ENCODE measurements at places on chromosomes 7 and 10.

- no peak for DNase-seq
Measured at GRCh38 chr7:4820405-4820966, 41.3 kb downstream of the PAPOLB start.

DNA sequence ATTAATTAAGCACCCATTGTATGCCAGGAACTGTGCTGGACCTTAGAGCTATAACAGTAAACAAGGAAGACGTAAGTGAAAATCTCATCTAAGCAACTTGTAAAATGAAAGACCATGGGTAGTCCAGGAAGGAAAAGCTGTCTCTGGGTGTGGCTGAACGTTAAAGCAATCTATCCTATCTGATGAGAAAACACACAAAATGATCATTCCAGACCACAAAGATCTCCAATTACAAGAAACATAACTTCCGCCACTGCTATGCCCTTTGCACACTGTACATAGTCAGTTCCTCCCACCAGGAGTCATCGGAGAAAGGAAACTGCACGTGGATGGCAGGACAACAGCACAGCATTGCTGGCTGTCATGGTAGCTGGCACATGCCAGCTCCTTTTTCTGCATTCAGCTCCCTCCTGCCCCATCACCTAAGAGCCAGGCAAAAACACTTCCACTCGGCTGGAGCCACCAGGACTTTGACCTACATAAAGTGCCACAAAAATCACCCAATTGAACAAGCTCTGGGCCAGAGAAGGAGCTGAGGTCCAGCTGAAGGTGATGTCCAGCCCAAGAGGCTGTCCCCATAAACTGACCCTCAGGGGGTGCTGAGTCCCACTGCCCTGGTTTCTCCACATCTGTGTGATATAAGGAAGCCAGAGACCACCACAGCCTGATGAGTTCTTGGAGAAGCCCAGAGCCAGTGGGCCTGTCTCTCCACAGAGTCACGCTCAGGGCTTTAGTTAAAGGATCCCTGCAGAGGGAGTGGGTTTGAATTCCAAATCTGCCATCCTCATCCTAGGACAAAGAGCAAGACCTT lies 56.4 kb downstream of the STEAP1B start:
- DNase-seq: no peak

- DNase-seq: no peak
Measured at GRCh38 chr10:111204838-111205237, 128.0 kb downstream of the ADRA2A start.

DNA sequence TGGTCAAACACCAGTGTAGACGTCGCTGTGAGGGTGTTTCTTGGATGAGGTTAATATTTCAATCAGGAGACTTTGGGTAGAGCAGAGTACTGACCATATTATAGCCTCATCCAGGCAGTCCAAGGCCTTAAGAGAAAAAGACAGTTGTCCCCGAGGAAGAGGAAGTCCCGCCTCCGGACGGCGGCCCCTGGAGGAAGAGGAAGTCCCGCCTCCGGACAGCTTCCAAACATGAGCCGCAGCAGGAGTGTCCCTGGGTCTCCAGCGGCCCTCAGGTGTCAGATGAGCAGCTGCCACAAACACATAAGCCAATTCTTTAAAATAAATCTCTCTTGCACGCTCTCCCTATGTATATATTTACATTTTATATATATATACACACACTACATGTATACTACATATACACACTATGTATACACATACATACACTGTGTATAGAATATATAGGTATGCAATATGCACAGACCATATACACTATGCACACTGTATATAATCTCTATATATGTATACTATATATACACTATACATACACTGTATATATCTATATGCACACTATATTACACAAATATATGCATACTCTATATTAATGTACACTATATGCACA lies 37.5 kb downstream of the PWWP2B start:
- peak; percentile 69 for DNase-seq

- DNase-seq: no peak
Measured at GRCh38 chr7:19248115-19248514, 102.9 kb upstream of the FERD3L start.

DNA sequence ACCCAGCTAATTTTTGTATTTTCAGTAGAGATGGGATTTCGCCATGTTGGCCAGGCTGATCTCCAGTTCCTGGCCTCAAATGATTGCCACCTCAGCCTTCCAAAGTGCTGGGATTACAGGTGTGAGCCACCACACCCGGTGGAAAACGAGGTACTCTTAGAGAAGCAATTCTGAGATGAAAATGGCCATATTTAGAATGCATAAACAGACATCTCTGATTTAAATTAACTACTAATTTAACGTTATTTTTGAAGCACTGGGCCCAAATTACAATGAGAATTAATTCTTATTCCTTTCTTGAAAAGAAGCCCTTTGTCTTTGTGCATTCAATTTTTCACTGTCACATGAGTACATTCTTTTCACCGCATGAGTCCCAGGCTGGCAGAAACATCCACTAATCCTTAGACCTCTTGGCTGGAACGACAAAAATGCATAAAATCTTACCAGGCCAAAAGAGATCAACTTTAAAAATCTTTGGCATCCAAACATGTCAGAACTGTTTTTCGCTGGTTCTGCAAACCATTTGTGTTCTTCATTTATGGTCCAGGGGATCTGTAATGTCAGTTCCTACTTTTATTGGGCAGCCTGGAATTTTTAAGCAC lies 60.1 kb upstream of the CAPZA2 start:
- DNase-seq: no peak

DNA sequence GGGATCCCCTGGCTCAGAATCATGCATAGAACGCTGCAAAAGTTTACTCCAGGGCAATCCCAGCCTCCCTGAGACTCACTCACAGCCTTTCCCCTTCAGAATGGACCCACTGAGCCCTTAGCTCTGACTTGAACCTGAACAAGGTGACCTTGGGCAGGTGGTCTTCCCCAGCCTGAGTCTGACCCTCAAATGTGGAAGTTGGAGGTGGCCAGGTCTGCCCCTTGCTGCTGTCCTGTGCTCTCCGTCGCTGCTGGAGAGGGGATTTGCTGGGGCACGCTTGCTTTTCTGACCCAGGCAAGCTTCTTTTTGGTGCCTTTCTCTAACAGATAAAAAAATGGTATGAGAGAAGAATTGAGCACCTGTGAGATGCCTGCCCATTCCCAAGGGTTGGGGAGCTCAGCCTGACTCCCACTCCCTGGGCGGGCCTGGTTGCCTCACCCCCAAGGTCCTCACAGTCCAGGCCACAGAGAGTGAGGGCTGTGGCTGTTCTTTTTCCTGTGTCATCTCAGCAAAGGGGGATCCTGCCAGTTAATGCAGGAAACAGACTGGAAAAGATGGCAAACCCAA lies 46.6 kb upstream of the IGFBP3 start:
- DNase-seq: no peak

DNA sequence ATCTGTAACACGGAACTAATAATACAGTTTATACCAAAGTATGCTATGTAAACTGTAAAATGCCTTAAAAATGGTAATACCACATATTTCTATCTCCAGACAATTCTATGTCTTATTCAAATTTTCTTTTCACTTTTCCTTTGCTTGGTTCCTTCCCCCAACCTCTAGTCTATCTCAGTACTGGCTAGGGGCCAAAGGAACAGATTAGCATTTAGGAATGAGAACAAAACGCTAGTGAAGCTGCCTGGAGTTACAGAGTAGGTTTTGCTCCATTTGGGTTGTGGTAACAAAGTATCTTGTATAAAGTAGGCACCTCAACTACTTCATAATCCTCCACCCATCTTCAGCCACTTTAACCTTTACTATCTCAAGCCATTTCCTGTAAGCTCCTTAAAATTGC lies 94.1 kb downstream of the HBP1 start:
- DNase-seq: no peak

DNA sequence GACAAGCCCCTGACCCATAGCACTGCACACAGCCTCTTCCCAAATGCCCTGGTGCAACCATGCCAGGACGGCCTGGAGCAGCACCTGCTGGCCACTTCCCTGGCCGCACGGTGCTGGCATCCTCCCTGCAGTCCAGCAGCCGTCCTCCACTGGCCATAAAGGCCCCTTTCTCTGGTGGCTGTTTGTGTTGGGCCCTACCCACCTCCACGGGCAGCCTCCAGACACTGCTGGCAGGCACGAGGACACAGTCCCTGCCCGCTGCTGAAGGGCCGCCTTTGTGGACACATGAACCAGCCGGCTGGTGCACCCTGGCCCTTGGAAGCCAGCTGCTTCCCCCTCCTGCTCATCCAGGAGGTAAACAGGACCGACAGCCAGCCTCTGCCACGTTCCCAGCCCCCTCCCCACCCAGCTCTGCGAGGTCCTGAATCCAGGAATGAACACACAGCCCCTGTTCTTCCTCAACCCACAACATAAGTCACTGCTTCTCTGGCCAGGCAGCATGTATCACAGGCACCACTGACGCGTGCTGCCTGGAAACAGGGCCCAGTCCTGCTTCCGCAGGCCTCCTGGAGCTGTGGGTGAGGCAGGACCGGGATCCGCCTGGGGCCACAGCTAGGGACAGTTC lies 43.8 kb downstream of the SPOCK2 start:
- DNase-seq: no peak

DNA sequence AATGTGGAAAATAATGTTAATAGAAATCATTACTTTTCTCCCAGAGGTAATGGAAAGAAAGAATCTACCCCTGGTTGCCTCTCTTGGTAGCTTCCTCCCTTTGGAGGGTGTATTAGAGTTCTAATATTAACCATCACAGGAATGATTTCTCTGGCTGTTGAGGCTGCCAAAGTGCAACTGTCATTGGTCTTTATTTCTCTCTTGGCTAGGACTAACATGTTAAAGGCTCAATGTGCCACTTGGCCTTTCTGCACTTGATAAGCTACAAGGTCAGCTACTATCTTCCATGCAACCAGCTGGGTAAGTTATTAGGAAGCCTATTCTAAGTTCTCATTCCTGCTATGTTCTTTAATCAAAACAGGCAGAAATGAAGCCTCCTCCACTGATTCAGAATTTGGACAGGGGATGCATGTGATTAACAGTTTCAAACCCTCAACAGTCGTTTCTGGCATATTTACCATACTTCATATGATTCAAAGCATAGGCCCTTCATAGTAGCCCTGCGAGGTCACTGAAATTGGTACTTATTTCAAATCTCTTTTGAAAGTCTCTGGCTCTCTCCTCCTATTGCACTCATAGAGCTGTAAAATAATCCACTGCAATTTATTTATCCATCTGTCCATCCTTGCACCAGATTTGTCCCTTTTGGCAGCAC lies 645.0 kb downstream of the SORCS1 start:
- no peak for DNase-seq

- DNase-seq: no peak
Measured at GRCh38 chr10:33950206-33950605, 615.7 kb upstream of the NRP1 start.

DNA sequence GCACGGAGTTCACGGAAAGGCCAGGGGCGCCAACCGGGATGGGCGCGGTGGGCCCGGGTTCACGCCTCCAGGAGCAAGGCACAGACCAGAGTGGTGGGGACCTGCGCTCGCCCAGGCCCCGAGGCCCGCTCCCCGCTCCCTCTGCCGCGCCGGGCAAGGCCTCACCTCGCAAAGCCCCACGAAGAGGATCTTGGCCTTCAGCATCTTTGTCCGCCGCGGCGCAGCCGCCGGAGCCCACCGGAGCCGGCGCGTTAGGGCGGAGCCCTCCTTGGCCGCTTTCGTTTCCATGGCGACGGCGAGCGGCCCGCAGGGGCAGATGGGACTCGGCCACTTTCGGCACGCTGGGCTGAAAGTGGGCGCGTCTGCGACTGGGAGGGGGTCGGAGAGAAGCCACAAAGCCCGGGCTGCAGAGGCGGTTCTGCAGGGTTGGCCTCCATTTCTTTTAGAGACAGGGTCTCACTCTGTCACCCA lies 944.4 kb upstream of the ZNF722 start:
- no peak for DNase-seq

GRCh38 chr10:77041636-77042258 lies 595.9 kb downstream of the KCNMA1 start:
- DNase-seq: no peak

DNA sequence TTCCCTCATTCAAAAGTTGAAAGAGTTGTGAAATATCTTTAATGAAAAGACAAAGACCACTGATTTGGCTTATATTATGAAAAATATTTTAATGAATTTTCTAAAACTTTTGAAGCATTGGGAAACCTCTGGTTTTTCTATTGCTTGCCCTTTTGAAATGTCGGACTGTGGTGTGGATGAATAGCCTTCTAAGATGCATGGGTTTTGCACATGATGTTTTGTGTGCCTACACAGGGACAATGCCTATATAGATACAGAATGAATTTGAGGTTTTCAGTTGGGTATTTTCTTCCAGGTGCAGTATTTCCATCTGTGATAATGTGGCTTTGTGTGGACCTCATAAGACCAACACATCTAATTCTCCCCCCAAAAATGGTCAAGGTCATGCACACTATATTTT lies 1437.9 kb downstream of the REEP3 start:
- no peak for DNase-seq
